ENCODE measurements at places on chromosomes 11 and 22.

DNA sequence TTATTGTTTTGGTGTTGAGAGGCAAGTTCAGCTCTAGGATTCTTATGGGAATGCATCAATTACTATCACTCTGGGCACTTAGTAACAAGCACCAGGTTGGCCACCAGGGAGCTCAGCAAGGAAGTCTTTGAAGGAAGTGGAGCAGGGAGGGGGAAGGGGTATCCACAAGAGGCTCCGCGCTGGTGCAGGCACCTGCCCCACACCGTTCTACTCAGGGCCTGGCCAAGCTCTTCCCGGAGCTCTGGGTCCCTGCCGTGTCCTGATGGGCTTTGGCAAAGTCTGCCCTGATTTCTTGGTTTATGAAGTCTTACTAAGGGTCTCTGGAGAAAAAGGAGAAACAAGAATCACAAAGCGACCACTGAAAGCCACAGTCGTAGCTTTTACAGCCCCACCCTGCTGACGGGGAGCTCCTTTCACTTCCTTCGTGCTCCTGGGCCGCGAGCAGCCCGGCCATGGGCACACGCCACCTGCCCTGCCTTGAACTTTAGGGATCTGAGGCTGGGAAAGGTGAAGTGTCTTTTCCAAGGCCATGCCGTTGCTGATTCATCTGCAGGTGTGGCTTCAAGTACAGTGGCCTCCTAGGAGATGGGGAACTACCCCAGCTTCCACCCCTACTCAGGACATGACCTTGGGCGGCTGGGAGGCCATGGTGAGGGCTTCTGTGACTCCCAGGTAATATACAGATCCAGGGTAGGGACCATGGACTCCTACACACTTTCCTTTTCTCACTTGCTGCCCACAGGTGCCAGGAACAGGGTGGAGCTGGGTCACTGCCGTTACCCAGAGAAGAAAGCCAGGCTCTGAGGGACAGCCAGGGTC, 15.9 kb upstream of the LRRC32 start:
- no peak for DNase-seq

- no peak for DNase-seq
Observed at GRCh38 chr11:75424396-75424795, 8.6 kb downstream of the KLHL35 start.

- DNase-seq = no peak
Observed at GRCh38 chr11:24171869-24172268, 325.0 kb upstream of the LUZP2 start.

DNA sequence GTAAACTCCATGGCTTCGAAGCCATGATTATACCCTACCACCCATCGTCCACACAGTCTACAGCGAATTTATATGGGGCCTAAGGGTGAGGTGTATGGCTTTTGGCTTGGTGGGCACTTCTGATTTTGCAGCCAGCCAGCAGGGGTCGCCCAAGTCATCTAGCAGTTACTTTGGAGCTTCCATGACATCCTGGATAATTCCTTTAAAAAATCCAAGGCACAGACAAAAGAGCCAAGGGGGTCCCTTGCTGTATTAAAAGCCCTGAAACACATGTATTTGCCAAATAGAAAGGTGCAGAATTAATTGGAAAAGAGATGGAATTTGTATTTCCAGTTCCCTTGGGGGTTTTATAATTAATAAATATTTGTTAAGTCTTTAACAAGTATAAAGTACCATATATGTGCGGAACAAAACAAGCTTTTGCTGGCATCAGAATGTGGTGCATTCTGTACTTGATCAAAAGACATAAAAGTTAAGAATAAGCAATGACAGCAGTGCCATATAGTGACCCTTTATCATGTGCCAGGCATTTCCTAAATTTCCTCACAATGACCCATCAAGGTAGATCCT, 132.8 kb upstream of the PITPNB start:
- no peak for DNase-seq

- DNase-seq = no peak
Observed at GRCh38 chr11:27064086-27064485, 23.5 kb downstream of the BBOX1 start.

Data from activated CD4-positive, alpha-beta T cell treated with anti-CD3 and anti-CD28 coated beads for 1 hour (primary cell).